ENCODE measurements at places on chromosomes 6 and 20.

GRCh38 chr6:140661691-140662090 is 1287.2 kb upstream of the CITED2 start:
- no peak for DNase-seq

DNA sequence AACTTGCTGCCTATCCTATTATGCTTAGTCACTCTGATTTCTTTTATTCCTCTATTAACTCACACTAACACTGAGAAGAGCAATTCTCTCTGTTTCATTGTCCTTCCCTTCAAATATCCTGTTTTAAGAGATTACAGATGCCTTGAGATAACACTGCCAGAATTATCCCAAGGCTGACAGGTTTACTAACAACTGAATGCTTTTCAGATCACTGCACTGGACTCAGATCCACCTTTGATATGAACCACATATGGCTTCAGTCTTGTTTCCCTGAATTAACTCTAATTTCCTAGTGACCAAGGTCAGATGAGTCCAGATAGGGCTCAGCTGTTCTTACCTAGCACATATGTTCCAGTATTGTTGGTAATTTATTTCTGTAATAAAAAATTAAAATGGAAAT is 633.1 kb downstream of the GRIK2 start:
- DNase-seq = no peak

- DNase-seq = no peak
Measured at GRCh38 chr6:149935246-149935645, 6.6 kb upstream of the ULBP2 start.

GRCh38 chr20:57401565-57401918 is 10.3 kb downstream of the RBM38 start:
- DNase-seq = no peak

DNA sequence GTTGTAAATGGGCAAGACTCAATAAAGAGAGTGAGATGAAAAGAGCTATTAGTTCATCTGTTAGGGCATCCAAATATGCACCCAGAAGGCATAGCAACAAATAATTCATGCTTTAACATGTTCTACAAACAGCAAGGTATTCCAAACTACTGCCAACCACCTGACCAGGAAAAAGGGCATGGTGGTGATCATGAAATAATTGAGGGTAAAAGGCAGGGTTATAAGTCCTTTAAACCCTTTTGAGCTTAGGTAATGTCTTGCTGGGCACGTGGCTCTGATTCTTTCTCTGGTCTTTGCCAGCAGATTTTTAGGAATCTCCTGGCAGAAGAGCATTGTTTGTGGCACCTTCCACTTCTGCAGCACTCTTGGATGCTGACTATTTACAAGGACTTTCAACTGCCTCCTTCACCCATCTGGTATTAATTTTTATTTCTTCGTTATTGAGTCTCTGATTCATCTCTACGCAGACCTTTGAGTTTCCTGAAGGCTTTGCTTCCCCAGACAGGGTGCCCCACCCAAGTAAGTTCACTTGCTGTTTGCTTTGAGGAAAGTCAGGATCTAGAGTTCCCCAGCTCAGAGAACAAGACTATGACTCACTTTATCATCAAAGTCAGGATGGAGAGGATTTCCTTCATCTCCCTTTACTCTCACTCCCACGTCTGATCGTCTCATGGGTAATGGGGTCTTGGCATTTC is 83.4 kb upstream of the NEDD9 start:
- DNase-seq = peak; percentile 29

GRCh38 chr20:4047614-4048013 is 32.3 kb upstream of the RNF24 start:
- no peak for DNase-seq

- no peak for DNase-seq
Measured at GRCh38 chr6:17972978-17973622, 14.3 kb downstream of the KIF13A start.

DNA sequence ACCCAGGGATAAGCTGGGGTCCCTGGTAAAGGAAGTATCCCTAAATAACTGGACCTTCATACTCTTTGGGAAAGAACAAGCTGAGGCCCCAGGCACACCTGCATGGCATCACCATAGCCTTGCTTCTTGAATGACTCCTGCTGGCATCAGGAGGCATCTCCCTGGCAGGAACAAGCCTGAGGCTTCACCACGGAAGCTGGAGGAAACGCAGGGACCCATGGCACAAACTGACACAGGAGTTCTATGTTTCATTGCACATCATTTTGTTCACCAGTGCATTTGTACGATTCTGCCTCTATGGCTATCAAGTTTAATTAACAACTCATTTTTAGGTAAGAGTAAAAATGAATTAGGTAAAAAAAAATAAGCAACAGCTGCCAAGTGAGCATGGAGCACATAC is 619 bp upstream of the PDE7B start:
- DNase-seq = no peak

- no peak for DNase-seq
Measured at GRCh38 chr20:43925215-43925614, 10.6 kb downstream of the TOX2 start.

DNA sequence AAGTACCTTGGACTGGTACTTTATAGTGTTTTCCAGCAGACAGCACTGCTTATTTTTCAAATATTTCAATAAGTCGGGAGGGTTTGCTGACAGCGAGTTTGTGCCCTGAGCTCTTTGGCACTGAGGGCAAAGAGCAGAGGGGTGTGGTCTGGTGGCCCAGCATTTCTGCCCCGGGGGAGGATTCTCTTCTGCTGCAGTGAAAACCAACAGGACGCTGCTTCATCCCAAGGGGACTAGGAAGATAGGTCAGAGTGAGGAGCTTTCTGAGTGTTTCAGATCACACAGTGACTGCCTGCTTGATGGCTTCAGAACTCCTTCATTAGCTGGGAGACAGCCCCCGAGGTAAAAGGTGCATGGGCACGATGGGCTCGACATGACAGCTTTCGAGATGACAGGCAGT is 8.6 kb downstream of the ULBP2 start:
- no peak for DNase-seq
